ENCODE measurements at places on chromosomes 7 and 10. TPM values are rescaled to one million over a fixed set of nuclear protein-coding genes. Genes with fewer than 3 reads are reported as not detected.

DPYSL4 gene
- 4.2 TPM for total RNA-seq

CYP2W1 gene
- total RNA-seq: not detected

CLDN4 gene
- 0.54 TPM for total RNA-seq

TNS3 gene
- 28.3 TPM for total RNA-seq

CRPPA gene
- total RNA-seq: 3.2 TPM

ITPRID1 gene
- not detected for total RNA-seq

DNA sequence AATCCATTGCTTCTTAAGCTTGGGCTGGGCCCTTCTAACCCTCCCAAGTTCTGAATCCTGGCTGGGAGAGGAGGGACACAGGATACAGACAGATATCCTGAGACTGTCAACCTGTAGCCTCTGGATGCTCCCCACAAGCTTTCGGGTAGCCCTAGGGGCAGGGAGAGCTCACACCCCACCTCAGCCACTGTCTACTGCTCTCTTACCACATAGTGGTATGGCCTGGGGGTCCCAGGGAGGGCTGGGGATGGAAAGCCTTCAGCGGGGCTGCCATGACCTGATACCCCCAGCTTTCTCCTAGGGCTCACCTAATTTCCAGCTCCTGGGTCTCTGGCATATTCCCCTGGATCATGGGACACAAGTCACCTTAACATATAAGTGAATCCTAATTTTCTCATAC, 25.1 kb downstream of the CRHR2 start:
- DNase-seq: no peak

GRCh38 chr7:149007611-149008010, 20.7 kb downstream of the PDIA4 start:
- no peak for DNase-seq

DNA sequence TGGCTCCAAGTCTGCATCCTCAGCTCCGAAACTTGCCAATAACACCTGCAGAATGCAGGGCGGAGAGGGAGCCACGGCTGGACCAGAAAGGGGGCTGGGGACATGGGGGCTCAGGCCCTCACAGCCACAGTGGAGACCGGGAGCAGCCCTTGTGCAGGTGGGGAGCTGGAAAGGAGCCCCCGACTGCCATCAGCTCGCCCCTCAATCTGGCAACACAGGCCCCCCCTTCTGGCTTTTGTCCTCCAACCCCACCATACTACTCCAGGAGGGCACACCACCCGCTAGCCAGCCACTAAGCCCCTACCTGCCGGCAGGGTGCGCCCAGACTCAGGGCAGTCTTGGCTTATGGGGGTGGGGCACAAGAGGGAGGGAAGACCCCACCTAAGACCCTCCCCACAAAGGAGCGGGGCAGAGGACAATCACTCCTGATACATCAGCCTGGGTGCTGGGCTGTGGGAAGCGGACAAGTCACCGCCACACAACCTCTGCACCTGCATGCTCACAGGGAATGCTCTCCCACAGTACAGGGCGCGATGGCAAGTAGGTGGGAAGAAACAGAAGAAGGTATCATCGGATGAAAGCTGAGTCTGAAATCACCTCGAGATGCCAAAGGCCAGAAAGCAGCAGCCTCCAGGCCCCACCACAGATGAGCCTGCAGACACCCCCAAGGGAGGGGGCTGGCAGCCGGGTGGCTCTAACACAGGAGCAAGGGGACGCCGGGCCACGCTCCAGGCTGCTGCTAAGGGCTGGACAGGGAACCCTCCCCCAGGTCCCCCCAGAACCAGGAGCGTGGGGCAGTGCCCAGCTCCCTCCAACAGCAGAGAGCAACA, 265.3 kb downstream of the ELFN1 start:
- DNase-seq: no peak

DNA sequence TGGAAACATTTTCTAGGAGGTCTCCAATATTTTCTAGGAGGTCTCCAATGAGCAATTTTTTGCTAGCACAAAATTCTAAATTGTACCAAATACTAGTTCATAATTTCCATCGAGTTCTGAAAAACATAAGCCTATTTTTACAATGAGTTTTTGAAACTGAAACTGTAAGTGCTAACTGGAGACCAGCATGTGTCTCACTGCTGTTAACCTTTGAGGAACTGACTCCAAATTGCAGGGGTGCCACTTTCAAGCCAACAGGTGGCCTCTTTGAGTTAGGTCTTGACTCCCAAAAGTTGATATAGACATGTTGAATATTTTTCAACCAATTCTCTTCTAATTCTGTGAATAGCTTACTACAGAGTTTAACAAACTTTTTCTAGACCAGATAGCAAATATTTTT, 58.8 kb downstream of the CAV1 start:
- no peak for DNase-seq

DNA sequence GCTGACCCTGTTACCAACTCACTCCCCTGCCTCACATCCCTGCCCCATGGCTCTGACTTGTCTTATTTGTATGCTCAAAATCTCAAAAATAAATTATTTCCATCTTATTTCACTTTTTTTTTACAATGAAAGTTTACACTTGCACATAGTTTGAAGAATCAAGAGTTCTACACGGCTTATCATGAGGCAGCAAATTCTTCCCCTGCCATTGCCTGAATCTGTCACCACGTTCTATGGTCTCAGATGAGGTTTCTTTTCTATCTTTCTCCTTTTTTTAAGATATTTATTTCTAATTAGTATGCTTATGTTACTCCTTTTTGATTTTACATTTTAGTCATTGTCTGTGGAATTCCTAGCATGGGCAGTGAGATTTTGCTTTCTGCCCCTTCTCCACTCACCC, 28.4 kb downstream of the ARHGAP22 start:
- no peak for DNase-seq

GRCh38 chr7:12456506-12456905, 52.8 kb upstream of the VWDE start:
- DNase-seq: no peak

DNA sequence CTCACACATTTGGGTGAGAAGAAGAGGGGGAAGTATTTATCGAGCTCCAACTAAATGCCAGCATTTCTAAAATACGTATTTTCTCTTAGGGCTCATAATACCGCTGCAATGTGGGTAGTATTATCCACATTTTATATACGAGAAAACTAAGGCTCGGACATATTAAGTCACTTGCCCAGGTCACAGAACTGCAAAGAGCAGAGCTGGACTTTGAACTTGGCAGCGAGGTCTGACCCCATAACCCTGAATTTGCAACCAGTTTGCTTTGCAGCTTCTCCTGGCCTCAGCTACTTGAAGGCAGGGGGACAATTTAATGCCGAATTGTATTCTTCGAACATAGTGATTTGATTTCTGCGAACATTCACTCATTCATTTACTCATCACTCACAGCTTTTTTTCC, 7.2 kb downstream of the ABLIM1 start:
- no peak for DNase-seq

GRCh38 chr10:12180221-12180974, 15.3 kb downstream of the NUDT5 start:
- no peak for DNase-seq

DNA sequence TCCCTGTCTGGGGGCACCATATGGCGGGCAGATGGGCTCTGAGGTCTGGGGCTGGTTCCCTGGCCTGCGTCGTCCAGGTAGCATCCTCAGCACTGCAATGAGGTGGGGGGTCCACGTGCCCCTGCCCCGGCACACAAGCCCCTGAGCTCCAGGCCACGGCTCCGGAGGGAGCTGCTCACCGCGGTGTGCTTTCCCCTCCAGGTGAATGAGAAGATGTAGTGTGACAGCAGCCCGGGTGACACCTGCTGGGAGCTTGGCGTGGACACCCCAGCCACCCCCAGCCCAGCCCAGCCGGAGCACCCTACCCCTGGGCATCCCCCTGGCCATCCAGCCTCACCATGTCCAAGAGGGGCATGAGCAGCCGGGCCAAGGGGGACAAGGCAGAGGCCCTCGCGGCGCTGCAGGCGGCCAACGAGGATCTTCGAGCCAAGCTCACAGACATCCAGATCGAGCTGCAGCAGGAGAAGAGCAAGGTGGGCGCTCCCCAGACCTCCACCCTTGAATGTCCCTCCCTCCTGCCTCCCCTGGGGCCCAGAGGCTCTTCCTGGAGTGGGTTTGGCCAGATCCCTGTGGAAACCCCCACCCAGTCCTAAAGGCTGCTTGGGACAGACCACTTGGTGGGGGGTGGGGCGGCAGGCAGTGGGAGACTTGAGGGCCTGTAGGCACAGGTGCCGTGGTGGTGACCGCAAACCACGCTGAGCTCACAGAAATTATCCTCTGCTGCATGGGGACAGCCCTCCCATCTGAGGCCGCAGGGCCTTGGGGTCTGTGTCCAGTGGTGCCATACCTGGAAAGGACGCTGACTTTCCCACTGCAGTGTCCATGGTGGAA, 38.9 kb downstream of the JAKMIP3 start:
- no peak for DNase-seq

DNA sequence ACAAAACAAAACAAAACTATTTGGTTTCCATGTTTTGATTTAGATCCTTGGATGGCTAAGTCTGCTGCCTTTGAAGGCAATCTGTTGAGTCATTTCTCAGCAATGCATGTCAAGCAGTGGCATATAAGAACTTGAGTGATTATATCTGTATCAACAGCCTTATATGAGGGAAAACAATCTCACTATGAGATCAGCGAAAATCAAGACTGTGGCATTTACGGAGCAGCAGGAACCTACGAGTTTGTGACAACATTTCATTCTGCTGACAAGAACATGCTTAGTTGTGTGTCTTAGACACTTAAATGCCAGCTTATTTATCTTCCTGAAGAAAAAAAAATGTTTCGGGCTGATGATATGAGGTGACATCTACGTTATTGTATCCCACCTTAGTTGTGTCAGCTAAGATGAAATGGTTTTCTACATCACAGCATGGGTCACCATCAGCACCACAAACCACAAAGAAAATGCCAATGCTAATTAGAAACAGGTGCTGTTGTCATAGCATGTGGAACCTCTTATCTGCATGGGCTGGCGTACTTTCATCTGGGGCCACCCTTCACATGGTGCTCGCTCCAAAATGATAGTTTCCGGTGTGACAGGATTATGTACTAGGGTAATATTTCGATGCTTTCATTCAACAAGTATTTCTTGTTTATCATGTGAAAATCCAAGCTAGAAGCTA, 1085.5 kb downstream of the SORCS1 start:
- DNase-seq: peak; percentile 8

GRCh38 chr10:21202776-21203462, 305.8 kb upstream of the NEBL start:
- no peak for DNase-seq

DNA sequence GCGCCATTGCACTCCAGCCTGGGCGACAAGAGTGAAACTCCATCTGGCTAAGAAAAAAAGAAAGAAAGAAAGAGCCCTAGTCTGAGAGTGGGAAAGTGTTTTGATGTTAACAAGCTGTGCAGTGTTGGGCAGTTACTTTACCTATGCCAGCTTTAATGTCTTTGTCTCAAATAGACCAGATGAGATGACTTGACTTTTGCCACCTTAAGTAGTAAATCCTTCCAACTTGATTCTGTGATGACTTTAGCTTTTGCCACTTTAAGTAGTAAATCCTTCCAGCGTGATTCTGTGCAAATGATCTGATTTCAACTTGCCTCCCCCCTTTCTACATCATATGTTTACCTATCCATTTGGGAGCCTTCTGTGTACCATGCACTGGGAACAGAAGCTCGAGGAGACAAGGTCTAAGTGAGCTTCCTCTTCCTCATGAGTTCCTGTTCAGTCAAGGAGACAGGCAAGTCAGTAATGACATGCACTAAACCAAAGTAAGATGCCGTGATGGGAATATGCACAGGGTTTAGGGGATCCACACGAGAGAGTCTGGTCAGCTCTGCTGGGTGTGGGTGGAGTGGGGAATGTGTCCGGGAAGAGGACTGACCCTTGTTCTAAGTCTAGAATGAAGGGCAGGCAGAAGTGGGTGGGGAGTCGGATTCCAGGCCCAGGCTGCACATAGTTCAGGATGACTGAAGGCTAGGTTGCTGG, 17.2 kb downstream of the INPP5F start:
- no peak for DNase-seq

Measured in fibroblast of the aortic adventitia (primary cell).